ENCODE measurements at places on chromosomes 1 and 21. TPM values are rescaled to one million over a fixed set of nuclear protein-coding genes. Genes with fewer than 3 reads are reported as not detected.

GRCh38 chr1:24284156-24284471 is 35.0 kb upstream of the GRHL3 start:
- no peaks in the 10 kb centered on the region for H3K4me1 ChIP-seq
- no peak for DNase-seq
- H3K4me3 ChIP-seq: no peak overlapping the region
- no peaks in the 10 kb centered on the region for H3K27me3 ChIP-seq
- no peak overlapping the region for H3K27ac ChIP-seq

DNA sequence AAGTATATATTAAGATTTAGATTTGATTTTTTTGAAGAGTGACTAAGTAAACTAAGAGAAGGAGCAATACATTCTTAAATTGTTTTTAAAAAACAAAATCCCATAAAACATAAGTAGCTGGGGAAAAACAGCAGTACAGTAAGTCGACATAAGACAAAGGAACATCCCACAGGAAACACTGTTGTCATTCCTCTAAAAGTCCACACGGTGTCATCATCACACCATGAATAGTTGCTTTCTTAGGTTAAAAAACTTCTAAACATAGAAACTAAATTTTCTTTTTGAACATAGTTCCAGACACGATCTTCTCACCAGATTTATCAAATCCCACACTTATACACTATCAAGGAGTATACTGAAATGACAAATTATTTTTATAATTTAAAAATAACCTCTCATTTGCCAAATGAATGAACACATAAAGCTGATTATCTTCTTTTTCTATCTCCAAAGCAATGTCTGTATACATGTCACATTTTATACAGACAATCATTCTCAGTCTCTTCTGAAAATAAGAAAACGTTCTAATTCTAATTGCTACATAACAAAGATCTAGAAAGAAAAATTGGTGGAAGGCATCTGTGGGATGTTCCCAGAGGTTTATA is 15.8 kb downstream of the ODF2L start:
- no peak overlapping the region for H3K27ac ChIP-seq
- H3K4me3 ChIP-seq: no peak overlapping the region
- no peaks in the 10 kb centered on the region for H3K4me1 ChIP-seq
- DNase-seq: peak; percentile 84
- H3K36me3 ChIP-seq: no peaks in the 10 kb centered on the region

Gene PRDM2
- 43.5 TPM for total RNA-seq

DNA sequence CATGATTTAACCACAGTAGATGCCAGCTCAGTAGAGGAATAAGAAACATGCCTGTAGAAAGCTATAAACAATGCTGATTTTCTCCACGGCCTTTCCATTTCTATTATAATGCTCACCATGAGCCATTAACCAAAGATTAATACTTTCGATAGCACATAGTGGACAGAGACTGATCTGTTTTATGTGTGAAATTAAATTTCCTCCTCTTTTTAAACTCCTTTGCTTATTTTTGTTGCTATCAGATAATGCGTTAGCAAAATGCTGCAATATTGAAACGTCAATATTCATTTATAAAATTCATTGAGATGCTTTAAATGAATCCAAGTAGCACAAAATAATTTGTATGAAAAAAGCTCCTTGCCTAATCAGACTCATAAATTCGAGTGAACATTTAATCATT is 1807.9 kb downstream of the MRPL39 start:
- H3K4me3 ChIP-seq: no peak overlapping the region
- no peaks in the 10 kb centered on the region for H3K4me1 ChIP-seq
- H3K27ac ChIP-seq: no peak overlapping the region
- H3K36me3 ChIP-seq: no peaks in the 10 kb centered on the region
- no peaks in the 10 kb centered on the region for H3K27me3 ChIP-seq
- no peak for DNase-seq

DNA sequence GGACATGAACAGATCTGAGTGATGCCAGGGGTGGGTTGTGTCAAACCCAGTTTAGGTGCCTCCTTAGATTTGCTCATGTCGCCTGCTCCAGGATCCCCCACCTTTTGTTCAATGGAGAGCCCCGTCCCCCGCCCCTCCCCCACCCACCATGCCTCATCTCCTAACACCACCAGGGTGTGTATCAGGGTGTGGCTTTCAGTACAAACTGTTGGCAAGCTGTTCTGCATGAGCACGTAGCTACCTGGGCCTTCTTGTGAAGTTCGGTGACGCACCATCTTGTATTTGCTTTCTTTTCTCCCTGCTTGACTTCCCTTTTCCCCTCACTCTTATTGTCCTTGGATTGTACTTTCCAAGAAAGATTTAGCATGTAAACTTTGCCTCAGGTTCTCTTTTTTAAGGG is 94.8 kb downstream of the EBNA1BP2 start:
- H3K27me3 ChIP-seq: no peaks in the 10 kb centered on the region
- no peaks in the 10 kb centered on the region for H3K36me3 ChIP-seq
- H3K27ac ChIP-seq: no peak overlapping the region
- no peaks in the 10 kb centered on the region for H3K4me1 ChIP-seq

GRCh38 chr1:36782785-36783184 is 251.5 kb downstream of the GRIK3 start:
- no peaks in the 10 kb centered on the region for H3K36me3 ChIP-seq
- no peaks in the 10 kb centered on the region for H3K4me1 ChIP-seq
- no peak for DNase-seq
- H3K27me3 ChIP-seq: peaks cover 62% of the 10 kb centered on the region
- H3K27ac ChIP-seq: no peak overlapping the region
- H3K4me3 ChIP-seq: no peak overlapping the region

Gene SPATA21
- not detected for total RNA-seq

DNA sequence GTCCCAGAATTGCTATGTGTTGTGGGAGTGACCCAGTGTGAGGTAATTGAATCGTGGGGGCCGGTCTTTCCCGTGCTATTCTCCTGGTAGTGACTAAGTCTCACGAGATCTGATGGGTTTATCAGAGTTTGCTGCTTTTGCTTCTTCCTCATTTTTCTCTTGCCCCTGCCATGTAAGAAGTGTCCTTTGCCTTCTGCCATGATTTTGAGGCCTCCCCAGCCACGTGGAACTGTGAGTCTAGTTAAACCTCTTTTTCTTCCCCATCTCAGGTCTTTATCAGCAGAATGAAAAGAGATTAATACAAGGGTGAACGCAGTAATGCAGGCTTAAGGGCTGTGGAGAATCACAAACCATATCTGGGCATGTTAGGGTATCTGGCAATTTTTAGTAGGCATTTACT is 624.0 kb downstream of the USP25 start:
- H3K27me3 ChIP-seq: no peaks in the 10 kb centered on the region
- H3K4me1 ChIP-seq: no peaks in the 10 kb centered on the region
- no peak for DNase-seq
- no peak overlapping the region for H3K27ac ChIP-seq
- H3K36me3 ChIP-seq: no peaks in the 10 kb centered on the region
- H3K4me3 ChIP-seq: no peak overlapping the region

DNA sequence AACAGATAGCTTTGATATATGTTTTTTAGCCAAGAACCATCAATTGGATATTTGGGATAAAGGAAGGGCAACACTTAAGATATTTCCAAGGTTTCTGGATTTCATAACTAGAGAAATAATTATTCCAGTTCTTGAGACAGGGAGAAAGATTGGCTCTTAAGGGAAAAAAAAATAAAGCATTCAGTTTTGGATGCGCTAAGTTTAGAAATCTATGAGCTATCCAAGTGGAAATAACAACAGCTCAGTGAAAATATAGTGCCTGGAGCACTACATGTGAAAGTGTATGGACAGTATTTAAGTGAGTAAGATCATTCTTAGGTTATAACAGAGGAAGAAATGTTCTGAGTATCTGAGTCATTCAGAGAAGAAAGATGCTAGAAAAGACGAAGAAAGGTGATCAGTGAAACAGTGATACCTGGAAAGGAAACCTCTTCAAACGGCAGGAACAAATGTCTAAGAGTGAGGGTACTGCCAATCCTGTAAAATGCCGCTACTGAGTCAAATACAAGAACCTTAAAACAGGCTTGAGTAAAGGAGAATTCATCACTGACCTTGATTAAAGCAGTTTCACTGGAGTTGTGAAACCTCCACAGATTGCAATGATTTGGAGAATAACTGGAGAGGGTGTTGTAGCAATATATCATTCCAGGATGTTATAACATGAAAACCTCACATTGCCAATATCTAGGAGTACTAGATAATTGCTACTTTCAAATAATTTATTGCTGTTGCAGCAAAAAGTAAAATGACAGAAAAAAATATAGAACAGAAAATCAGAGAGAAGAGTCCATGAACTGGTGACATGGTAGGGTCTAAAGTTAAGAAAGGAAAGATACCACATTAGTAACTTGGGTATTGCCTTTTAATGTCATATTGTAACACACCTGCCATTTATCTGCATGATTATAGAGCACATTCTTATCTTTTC is 482.1 kb upstream of the RGS18 start:
- no peak overlapping the region for H3K27ac ChIP-seq
- no peak overlapping the region for H3K4me3 ChIP-seq
- no peaks in the 10 kb centered on the region for H3K4me1 ChIP-seq
- peak; percentile 5 for DNase-seq
- H3K36me3 ChIP-seq: no peaks in the 10 kb centered on the region

GRCh38 chr1:157949074-157949354 is 44.4 kb upstream of the KIRREL1 start:
- no peak for DNase-seq
- H3K36me3 ChIP-seq: no peaks in the 10 kb centered on the region
- H3K4me3 ChIP-seq: no peak overlapping the region
- no peaks in the 10 kb centered on the region for H3K27me3 ChIP-seq

Gene TP73
- total RNA-seq: 0.43 TPM

- no peaks in the 10 kb centered on the region for H3K36me3 ChIP-seq
- H3K27ac ChIP-seq: no peak overlapping the region
Observed at GRCh38 chr1:166302989-166303758, 136.4 kb upstream of the FAM78B start.

Gene CYP4X1
- 0.58 TPM for total RNA-seq

Gene MRPS6
- 219 TPM for total RNA-seq

Gene HEYL
- 0.45 TPM for total RNA-seq

DNA sequence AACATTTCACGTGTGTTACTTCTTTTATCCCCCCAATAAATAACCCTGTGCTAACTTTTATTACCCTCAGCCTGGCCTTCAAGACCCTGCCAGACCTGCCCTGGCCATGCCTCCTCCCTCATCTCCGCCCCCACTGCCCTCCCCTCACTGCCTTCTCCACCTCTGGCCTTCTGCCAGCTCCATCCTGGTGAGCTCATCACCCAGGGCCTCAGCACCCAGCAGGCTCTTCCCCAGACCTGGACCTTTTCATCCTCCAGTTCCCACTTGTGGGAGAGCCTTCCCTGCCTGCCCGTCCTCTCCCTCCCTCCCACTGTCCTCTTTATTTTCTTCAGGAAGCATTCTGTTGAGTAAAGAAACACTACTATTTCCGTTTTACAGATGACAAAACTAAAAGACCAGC is 72.0 kb downstream of the SLC66A1 start:
- no peak overlapping the region for H3K27ac ChIP-seq
- no peaks in the 10 kb centered on the region for H3K27me3 ChIP-seq
- H3K36me3 ChIP-seq: peaks cover 14% of the 10 kb centered on the region
- H3K4me3 ChIP-seq: no peak overlapping the region
- DNase-seq: peak; percentile 74
- peaks cover 36% of the 10 kb centered on the region for H3K4me1 ChIP-seq

Gene NENF
- total RNA-seq: 40.6 TPM

Gene COL18A1
- total RNA-seq: 19.8 TPM

DNA sequence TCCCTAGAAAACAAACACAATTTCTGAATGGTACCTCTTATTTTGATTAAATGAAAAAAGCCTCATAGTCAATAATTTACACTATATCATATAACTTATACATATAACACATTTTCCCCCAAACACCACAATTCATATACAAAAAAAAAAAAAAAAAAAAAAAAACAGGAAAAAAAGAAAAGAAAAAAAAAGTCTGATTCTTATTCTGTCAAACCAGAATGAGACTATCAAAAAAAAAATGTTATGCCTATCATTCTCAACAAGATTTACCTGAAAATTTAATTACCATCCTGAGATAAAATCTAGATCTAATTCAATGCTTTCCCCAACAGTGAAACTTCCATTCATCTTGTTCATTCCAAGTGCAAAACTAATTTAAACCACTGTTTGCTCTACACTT is 86.8 kb downstream of the PCNX2 start:
- no peaks in the 10 kb centered on the region for H3K4me1 ChIP-seq
- no peak overlapping the region for H3K27ac ChIP-seq
- DNase-seq: no peak
- no peak overlapping the region for H3K4me3 ChIP-seq
- H3K36me3 ChIP-seq: peaks cover 6% of the 10 kb centered on the region
- no peaks in the 10 kb centered on the region for H3K27me3 ChIP-seq

DNA sequence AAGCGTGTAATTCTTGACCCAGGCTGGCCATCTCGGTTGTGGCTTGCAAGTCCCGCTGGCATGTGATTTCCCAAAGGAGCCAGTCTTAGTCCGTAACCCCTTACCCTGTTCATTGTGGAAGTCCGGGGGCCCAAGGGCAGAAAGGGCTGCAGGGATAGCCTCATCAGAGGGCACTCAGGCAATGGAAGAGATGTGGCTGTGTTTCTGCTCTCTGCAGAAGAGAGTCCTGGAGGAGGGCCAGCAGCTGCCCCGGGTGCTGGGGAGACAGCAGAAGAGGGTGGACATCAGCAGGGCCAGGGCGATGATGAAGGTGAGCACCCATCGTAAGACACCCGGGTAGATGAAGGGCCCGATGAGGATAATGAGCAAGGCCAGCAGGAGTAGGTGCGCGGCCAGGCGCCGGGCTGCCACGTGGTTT is 830 bp downstream of the RNF186 start:
- no peak overlapping the region for H3K4me3 ChIP-seq
- H3K36me3 ChIP-seq: no peaks in the 10 kb centered on the region
- no peaks in the 10 kb centered on the region for H3K27me3 ChIP-seq
- no peak overlapping the region for H3K27ac ChIP-seq

GRCh38 chr1:94883691-94884090 is 43.2 kb downstream of the CNN3 start:
- peak overlapping the region; percentile 1 for H3K4me3 ChIP-seq
- no peaks in the 10 kb centered on the region for H3K36me3 ChIP-seq
- peak overlapping the region; percentile 79 for H3K27ac ChIP-seq
- peaks cover 21% of the 10 kb centered on the region for H3K4me1 ChIP-seq

Gene FMO3
- total RNA-seq: 2.3 TPM

All from stomach (tissue), 19 donors.